ENCODE measurements at places on chromosomes 2 and 18.

DNA sequence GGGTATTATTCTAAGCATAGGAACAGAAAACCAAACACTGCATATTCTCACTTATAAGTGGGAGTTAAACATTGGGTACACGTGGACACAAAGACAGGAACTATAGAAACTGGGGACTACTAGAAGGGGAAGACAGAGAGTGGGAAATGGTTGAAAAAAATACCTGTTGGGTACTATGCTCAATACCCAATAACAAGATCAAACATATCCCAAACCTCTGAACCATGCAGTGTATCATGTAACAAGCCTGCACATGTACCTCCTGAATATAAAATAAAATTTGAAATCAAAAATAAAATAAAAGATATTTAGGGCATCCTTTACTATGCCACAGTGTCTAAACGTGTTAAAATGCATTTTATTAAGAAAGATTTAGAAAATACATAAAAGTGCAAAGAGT, 221.0 kb upstream of the TFPI start:
- no peak for DNase-seq

DNA sequence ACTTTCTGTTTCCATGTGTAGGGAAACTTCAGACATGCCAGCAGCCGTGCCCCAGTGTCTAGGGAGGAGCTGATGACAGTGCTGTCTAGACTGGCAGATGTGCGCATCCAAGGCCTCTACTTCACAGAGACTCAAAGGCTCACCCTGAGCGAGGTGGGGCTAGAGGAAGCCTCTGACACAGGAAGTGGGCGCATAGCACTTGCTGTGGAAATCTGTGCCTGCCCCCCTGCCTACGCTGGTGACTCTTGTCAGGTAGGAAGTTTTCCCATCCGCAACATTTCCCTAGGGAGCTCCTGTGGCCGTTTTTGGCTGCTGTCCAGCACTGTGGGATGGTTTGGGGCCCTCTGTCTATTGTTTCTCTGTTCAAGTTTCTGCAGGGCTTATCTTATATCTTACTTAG, 143.1 kb upstream of the TTC39C start:
- DNase-seq: no peak

GRCh38 chr2:159775021-159775420, 23.0 kb downstream of the CD302 start:
- no peak for DNase-seq

DNA sequence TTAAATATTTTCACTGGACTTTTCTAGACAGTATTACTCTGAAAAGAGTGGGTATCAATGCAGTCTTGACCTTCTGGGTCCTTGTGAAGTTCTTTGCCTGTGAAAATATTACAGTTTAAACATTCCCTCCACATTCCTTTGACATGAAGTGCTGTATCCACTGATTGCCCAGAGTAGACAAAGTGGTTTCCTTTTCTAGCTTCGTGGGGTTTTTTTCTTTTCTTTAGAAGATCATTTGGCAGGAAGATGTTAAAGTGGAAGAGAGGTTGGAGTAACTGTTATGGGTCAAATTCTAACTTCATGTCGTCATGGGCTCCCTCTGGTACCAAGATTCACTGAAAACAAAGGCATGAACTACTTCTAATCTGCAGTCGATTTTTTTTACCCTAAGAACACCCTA, 496.9 kb downstream of the EPHA4 start:
- DNase-seq: no peak

DNA sequence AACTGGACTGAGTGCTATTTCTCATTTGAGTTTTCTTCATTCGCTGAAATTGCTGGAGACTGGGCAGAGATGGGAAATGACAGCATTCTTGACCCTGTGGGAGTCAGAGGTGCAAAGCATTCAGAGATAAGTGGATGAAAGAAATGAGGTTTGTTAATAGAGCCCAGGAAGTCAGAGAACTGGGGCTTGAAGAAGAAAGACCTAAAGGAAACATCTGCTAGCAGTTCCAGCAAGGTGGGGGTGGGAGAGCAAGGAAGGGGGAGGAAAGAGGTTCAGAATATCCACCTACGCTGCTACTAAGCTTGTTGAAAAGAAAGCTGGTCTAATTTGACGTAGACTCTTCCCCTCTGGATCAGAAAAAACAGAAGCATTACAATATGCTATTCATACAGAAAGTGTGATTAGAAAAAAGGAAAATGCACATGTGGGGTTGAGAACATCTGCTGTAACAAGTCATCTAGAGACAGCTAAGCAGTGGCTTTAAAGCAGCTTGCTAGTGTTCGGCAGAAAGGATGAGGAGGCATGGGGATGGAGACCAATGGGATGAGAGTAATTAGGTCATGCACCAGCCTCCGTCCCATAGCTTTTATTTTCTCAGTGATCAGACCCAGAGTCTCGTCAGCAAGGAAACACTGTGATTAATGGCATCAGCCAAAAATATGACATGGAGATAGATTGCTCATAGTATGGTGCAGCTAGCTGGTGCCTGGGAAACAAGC, 29.7 kb downstream of the NAB1 start:
- no peak for DNase-seq

DNA sequence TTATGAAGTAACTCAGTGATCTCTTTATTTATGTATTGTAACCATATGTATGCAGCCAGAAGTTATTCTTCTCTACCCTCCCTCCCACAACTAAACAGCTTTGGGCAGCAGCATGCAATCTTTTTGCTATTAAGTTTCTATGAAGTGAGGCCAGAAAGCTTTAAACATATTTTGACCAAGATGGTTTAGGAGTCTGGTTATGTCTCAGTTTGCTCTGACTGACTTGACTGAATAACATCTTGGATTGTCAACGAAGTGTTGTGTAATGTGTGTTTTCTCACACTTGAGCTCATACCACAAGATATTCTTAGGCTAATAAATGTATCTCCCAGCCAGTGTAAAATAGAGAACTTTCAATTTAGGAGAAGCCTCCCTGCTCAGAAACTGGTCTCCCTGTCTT, 104.3 kb downstream of the TTC27 start:
- no peak for DNase-seq

DNA sequence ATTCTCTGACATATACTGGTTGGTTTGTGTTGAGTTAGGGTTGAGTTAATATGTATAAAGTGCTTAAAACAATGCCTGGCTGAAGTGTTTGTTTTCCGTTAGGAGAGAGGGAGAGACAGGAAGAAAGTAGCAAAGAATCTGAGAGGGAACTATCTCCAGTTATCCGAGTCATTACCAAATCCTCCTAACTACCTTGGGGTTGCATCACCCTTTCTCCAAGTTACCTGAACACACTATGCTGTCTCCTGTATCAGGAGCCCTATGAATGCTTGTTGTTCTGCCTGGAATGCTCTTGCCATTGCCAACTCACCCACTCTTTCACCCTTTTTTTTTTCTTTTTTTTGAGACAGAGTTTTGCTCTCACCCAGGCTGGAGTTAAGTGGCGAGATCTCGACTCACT, 47.9 kb upstream of the ITGAV start:
- no peak for DNase-seq

DNA sequence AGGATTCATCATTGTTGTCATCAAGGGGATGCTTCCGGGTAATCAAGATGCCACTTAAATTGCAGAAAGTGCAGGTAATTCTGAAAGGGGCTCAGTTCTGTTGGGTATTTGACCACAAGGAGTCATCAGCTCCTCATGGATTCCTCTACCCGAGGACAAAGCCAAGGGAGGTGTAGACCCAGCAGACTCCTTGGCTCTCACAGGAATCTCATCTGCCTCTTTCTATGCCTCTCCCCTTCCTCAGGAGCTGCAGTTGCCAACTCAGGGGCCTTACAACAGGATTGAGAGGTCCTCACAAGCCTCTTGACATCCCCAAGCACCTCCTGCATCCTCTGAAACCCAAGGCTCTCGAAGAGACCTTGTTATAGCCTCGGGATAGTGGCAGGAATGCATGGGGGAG, 44.0 kb downstream of the ITGB6 start:
- no peak for DNase-seq

GRCh38 chr2:150732064-150732463, 244.6 kb upstream of the RND3 start:
- DNase-seq: no peak

GRCh38 chr2:199916980-199917379, 5.9 kb downstream of the C2orf69 start:
- DNase-seq: no peak

DNA sequence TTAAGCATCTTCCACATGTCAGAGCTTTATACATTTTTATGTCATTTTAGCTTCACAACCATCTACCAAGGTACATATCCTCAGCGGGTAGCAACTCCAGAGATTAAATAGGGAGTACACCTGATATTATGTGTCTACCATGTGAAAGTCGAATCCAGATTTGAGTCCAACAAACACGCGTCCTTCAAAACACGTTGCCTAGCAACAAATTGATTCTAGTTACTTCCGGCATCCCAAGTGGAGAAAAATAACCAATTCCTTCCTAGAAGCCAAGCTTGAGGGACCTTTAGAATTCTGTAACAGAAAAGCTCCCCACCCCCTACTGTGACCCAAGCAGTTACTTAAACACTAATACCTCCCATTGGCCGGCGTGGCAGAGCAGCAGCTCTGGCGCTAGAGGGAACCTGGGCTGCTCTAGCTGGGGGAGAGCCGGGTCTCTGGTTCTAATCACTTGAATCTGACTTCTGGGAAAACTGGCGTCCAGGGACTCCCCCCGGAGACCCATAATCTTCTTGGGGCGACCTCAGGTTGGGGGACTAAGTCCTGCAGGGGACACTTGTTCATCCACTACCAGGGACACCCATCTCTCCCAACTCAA, at the start of gene ERICH2:
Gene ERICH2, plus strand, starts transcription at position 371 of the 598 bp plus-strand sequence. CDS start 304 bp downstream, outside the sequence.
- peak; percentile 43 for DNase-seq

GRCh38 chr18:7601246-7601615, 34.1 kb downstream of the PTPRM start:
- no peak for DNase-seq

DNA sequence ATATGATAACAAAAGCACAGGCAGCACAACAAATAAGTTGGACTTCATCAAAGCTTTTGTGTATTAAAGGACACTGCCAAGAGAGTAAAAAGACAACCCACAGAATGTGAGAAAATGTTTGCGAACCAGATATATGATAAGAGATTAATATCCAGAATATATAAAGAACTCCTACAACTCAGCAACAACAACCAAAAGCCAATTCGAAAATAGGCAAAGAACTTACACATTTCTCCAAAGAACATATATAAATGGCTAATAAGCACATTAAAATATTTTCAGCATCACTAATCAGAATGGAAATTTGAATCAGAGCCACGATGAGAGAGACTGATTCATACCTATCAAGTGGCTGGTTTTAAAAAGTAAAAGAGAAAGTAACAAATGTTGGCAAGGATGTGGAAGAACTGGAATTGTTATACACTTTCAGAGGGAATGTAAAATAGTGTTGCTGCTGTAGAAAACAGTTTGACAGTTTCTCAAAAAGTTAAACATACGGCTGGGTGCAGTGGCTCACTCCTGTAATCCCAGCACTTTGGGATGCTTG, 25.2 kb downstream of the EPB41L5 start:
- DNase-seq: no peak

DNA sequence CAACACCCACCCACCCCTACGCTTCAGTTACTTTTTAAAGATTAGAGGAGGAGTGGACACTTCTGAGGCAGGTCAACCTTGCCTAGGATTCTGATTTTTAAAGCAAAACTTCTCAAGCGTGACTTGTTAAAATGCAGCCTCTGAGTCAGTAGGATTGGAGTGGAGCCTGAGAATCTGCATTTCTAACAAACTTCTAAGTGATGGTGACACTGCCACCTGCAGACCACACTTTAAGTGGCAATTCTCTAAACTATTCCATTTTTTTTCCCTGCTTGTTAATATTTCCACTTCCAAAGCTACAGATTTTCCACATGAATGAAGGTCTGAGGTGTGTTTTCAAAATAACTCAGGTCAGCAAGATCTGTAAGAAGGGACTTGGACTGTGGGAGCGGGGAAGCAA, 171.1 kb upstream of the CCDC150 start:
- peak; percentile 13 for DNase-seq

GRCh38 chr2:127217470-127218325, 2.4 kb downstream of the CYP27C1 start:
- DNase-seq: peak; percentile 23

DNA sequence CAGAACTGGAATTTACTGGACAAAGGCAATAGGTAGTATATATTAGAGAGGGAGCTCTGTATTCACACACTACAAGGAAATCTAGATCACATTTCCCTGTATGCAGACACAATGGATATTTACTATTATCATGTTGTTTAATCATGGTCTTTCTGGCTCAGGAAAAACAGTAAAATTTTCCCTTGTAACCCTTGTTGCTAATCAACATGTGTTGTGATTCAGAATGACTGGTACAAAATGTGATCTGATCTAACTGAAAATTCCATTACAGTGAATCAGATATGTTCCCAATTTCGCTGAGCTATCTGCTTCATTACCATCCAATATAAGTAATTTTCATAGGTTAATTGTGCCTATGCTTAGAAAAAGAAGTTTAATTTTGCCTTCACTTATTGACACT, 1109.7 kb downstream of the LRP1B start:
- no peak for DNase-seq

DNA sequence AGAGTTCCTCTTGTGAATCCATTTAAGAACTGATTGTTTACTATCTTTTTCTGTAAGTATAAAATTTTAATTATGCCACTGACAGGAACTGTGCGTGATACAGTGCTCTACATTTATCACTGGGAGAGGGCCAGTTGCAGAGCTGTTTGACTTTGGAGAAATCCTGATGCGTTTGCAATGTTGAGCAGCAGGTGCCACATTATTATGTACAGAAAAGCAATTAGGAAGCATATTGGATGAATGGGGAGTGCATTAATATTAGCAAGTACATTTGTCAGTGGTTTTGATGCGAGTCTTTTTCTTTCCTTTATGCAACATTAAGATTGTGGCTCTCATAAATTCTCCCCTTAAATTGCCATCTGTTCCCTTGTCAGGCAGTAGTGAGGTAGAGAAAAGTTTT, 302.3 kb upstream of the FANCL start:
- DNase-seq: no peak

- no peak for DNase-seq
These were observed 43.5 kb downstream of the CRIM1 start for GRCh38 chr2:36399050-36399449.

DNA sequence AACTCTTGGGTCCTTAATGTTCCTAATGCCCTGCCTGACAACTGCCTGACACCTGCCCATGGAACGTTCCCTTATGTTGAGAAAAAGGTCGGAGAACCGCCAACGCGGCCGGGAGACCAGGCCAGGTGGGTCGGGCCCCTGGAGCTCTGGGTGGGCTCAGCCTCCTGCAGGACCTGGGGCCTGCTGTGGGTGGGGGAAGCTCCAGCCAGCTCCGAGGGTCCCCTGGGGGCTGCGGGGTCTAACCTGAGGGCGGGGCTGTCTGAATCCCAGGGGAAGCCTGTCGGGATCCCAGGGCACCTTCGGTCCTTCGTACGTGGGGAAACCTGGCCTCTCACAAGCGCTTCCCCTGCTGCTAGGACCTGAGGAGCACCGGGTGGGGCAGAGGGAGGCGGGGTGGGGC, 296.0 kb downstream of the NDUFA10 start:
- DNase-seq: no peak

GRCh38 chr18:22409445-22409844, 8.3 kb downstream of the CTAGE1 start:
- DNase-seq: no peak

- DNase-seq: no peak
These were observed 76.2 kb downstream of the MOGAT1 start for GRCh38 chr2:222747526-222748160.

Measured in HCT116 (cell line).